ENCODE measurements at places on chromosomes 3 and 15.
A peak's percentile ranks its signal among the peaks of the same experiment; 100 is the strongest.

GRCh38 chr3:181698263-181698954 lies 13.3 kb upstream of the SOX2 start:
- peak; percentile 37 for DNase-seq

DNA sequence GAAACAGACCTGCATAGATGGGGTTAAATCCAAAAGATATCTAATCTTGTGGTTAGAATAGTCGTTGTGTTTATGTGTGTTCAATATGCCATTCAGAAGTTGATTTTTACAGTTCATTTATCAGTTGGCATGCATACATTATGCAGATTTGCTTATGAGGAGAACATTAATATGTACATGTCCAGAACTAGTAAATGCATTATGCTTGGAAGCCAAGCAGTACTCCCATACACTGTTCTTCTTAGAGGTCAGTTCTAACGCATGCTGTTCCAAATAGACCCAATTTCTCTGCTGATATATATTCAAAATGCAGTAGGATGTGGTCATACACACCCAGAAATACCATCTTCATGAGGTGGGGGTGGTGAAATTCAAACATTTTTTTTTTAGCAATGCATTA lies 956 bp downstream of the FGF12 start:
- DNase-seq, result no peak

DNA sequence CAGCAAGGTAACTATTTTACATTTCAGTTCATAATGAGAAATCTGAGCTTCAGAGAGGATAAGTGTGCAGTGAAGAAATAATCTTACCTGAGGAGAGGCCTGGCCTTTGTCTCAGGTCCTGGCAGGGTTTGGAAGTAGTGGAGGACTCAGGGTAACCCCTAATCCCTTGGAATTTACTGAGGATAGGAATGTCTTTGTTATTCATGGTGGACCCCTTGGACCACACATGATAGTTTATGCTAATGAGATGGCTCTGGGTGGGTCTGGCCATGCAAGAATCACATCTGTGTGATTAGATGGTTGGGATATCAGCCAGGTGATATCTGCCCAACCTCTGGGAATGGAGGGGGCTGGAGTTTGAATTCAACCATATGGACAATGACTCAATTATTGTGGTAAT lies 65.0 kb upstream of the DAZL start:
- DNase-seq, result no peak

DNA sequence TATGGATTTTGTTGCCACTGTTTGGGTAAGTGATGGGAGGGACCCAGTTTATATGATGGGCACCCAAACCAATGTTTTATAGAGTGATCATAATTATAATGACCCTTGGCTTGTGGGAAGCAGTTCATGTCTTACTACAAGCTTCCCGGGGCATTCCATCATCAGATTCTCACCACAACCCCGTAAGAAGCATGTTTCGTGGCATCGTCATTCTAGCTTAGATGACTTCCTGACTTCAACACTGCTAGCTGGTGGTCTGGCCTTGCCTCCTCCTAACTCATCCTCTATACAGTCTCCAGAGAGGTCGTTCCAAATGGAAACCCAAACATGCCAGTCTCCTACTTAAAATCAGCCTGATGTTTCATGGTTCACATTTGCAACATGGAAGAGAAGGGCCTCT lies 226.9 kb downstream of the ADAMTS9 start:
- DNase-seq, result no peak

GRCh38 chr3:81723732-81724313 lies 37.6 kb downstream of the GBE1 start:
- DNase-seq, result peak; percentile 62

DNA sequence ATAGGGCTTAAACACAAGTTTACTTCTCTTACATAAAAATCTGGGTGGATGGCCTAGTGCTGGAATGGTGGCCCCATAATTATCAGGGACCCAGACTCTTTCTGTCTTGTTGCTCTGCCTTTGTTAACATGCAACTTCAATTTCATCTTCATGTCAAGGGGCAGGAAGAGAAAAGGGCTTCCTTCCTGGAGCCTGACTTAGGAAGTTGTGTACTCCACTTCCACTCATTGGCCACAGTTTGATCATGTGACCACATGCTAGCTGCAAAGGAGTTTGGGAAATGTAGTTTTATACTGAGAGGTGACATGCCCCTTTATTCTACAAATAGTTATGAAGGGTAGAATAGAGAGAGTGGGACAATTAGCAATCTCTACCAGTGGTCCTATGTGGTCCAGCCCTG lies 39.3 kb downstream of the RHCG start:
- DNase-seq, result peak; percentile 6

DNA sequence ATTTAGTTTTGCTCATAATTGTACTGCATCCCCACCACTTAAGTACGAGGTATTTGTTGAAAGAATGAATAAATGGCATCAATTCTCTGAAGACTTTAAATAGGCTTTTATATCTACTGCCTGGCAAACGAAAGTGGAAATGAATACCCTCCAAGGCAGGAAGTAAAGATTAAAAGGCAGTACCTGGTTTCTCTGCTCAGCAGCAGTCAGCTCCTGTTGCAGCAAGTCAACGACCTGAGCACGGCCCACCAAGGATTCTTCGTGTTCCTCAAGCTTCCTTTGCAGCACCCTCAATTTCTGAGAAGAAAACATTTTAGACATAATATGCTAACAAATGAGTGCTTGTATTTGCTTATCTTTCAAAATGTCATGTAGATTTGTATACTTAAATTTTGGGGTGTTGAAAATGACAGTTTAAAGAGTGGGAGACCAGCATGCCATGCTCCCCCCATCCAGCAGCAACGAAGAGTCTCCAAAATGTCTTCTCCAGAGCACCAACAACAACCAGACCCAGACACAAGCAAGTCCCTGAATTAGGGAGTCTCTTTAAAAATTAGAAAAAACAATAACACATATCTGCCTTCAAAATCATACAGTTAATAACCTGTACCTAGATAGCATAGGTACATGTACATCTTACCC lies 31.2 kb downstream of the GOLGB1 start:
- no peak for DNase-seq

DNA sequence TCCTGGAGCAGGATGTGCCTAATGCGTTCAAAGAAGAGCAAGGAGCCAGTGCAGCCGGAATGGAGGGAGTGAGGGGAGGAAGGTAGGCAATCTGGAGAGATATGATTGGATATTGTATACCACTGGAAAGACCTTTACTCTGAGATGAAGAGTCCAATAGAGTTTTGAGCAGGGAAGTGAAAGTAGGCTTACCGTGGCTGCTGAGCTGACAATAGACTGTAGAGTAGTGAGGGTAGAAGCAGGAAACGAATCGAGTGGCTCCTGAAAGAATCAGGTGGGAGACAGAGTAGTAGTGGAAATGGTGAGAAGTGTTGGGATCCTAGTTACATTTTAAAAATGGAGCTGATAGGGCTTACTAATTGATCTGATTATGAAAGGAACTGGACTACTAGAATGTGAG lies 51.8 kb upstream of the NUDT16 start:
- no peak for DNase-seq

GRCh38 chr3:57791245-57791644 lies 35.1 kb downstream of the SLMAP start:
- DNase-seq, result no peak

DNA sequence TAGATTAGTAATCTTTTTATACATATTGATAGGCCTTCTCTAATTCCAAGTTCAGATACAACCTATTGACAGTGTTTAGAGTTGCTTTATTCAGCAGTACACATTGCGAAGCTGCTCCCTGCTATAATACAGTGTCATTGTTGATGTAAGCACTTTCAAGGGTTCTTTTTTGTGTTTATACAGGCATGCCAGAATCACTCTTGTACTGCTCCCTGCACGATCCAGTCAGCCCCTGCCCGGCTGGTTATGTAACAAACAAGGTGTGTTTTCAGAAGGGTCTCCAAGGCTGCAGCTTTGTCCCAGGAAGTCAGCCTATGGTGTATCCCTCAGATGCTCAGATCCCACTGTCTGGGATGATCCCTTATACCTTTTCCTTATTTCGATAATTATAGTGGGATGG lies 11.3 kb downstream of the QTRT2 start:
- no peak for DNase-seq

DNA sequence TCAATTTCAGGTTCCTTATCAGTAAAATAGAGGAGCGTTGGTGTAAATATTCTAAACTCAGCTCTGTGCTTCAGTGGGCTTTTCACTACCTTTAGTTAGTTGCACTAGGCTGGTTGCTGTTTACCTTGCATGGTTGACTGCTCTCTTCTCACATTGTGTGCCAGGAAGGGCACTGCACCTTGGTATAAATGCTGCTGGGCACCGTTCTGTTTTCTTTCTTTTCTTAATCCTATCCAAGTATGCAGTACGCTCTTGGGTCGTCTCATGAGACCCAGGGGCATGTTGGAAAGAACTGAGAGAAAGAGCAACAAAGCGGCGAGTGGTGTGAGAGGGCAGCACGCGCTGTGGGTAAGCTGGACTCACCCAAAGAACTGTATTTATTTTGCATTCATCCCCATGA lies 22.4 kb downstream of the KCNMB2 start:
- peak; percentile 93 for DNase-seq

- no peak for DNase-seq
Observed at GRCh38 chr3:116238846-116239565, 206.3 kb downstream of the LSAMP start.

GRCh38 chr3:115508562-115508961 lies 114.7 kb upstream of the GAP43 start:
- no peak for DNase-seq

- DNase-seq, result no peak
Observed at GRCh38 chr3:17761563-17761962, 19.1 kb upstream of the TBC1D5 start.

DNA sequence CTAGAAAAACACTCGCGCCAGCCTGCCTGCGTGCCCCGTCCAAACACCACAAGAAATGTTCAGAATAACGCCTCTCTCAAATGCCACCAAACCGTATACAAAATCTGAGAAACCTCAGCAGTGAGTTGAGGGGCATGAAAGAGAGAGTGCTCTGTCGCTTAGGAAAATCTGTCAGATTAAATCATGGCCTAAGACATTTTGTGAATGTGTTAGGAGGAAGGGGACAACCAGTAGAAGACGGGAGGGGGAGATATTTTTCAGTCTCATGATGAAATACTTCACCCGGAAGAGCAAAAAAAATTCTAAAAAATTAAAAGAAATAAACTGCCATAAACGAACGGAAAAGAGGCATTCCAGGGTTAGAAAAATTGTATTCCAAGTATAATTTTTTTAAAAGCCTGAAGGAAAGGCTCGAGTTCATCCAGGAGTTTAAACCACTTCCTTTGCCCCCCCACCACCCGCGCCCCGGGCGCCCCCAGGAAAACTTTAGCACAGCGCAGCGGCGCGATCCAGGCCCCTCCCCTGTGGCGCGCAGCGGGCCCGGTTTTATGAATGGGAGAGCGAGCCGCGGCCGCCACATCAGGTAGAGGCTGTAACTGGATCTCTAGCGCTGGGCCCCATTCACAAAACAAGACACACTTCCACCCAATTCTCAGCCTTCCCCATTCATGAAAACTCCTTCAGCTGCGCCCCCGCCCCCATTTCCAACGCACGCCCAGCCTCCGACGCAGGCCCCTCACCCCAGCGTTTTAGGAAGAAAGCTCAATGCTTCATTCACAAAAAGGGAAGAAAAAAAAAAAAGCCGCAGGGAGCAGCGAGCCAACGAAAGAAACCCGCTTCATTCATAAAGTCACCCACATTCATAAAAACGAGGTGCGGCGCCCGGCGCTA lies 1.4 kb downstream of the ETV5 start:
- DNase-seq, result no peak

- no peak for DNase-seq
Observed at GRCh38 chr3:52174896-52175295, 20.7 kb upstream of the POC1A start.

GRCh38 chr3:194908496-194908895 lies 222.8 kb downstream of the FAM43A start:
- DNase-seq, result no peak

- DNase-seq, result no peak
Observed at GRCh38 chr3:136957751-136958288, at the start of gene IL20RB. IL20RB (plus strand) TSS chr3:136957983; CDS start chr3:136958114, 131 bp downstream.

- no peak for DNase-seq
Observed at GRCh38 chr3:69936266-69936665, 63.3 kb upstream of the SAMMSON start.

DNA sequence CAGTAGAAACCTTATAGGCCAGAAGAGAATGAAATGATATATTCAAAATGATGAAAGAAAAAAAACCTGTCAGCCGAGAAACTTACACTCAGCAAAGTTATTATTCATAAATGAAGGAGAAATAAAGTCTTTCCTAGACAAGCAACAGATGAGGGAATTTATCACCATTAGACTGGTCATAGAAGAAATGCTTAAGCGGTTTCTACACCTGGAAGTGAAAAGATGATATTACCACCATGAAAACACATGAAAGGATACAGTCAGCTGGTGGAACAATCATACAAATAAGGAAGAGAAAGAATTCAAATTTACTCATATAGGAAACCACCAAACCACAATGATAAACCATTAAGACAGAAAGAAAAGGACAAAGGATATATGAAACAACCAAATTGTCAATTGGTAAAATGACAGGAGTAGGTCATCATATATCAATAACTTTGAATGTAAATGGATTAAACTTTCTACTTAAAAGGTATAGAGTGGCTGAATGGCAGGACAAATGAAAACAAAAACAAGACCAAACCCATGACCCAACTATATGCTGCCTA lies 29.9 kb upstream of the PRR23C start:
- no peak for DNase-seq

- peak; percentile 32 for DNase-seq
Observed at GRCh38 chr3:100080573-100080972, 33.7 kb downstream of the FILIP1L start.

DNA sequence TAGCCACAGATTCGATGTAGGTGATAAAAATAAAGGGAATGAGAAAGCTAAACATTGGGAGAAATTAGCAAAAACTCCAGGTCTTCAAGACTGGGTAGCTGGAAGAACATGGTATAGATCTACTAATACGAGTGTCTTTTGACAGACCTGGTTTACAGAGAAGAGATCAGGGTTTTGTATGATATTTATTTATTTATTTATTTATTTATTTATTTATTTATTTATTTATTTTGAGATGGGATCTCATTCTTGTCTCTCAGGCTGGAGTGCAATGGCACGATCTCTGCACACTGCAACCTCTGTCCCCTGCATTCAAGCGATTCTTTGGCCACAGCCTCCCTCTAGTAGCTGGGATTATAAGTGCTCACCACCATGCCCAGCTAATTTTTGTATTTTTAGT lies 448.4 kb downstream of the CNTN4 start:
- DNase-seq, result no peak

DNA sequence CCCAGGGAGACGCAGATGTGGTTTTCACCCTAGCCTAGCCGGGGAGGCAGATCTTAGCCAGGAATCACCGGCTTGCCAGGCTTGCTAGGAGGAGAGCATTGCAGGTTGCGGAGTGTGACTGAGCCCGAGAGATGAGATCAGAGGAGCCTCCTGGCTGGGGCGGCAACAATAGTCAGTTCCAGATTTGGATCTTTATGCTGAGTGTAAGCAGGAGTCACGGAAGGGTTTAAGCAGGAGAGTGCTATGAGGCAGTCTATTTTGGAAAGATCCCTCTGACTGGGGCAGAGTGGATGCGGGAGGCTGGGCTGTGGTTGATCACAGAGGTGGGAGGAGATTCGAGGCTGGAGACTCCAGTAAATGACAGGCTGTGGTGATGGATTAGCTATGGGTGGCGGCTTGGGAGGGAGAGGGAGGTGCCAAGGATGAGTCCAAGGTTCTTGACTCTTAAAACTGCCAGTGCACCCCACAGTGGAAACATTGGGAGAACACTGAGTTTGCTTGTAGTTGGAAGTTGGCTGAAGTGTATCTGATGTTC lies 10.4 kb upstream of the BAHD1 start:
- DNase-seq, result peak; percentile 22

Data from renal cortical epithelial cell (primary cell).